ENCODE measurements at places on chromosomes 1 and 21.

- DNase-seq = no peak
These were observed 100.4 kb upstream of the BRINP3 start for GRCh38 chr1:190578017-190578416.

GRCh38 chr1:52482326-52483004 is 70.4 kb downstream of the TUT4 start:
- no peak for DNase-seq

GRCh38 chr1:178180405-178180804 is 86.5 kb downstream of the RASAL2 start:
- no peak for DNase-seq

DNA sequence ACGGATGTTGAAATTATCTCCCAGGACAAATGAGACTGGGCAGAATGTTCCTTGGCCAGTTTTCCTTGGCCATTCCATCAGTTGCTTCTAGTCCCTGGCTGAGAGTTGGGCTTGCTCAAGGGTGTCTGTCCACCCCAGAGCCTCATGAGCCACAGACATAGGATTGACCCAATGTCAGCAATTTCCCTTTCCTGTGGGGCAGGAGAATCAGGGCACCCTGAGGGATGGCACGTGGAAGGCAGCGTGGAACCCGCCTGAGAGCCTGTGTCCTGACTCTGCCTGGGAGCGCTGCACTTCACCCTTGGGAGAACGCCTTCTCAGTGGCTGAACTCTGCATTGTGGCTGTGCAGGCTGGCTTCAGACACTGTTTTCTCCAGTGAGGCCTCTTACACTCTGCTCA is 71.3 kb upstream of the B3GALNT2 start:
- no peak for DNase-seq

DNA sequence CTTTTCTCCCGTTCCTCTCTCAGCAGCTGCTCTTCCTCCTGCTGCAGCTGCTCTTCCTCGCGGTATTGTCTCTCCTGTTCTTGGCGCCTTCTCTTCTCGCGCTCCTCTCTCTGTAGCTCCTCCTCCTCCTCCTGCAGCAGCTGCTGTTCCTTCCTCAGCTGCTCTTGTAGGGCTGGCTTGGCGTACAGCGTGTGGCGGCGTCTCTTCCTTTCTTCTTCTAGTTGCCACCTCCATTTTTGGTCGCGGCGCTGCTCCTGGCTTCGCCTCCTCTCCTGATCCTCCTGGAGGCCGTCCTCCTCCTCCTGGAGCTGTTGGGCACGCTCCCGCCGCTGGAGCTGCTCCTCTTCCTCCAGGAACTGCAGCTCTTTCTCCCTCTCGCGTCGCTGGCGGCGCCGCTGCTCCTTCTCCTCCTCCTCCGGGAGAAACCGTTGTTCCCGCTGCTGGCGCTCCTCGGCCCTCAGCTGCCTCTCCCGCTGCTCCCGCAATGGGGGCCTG is 4.8 kb downstream of the TCHH start:
- DNase-seq = no peak

DNA sequence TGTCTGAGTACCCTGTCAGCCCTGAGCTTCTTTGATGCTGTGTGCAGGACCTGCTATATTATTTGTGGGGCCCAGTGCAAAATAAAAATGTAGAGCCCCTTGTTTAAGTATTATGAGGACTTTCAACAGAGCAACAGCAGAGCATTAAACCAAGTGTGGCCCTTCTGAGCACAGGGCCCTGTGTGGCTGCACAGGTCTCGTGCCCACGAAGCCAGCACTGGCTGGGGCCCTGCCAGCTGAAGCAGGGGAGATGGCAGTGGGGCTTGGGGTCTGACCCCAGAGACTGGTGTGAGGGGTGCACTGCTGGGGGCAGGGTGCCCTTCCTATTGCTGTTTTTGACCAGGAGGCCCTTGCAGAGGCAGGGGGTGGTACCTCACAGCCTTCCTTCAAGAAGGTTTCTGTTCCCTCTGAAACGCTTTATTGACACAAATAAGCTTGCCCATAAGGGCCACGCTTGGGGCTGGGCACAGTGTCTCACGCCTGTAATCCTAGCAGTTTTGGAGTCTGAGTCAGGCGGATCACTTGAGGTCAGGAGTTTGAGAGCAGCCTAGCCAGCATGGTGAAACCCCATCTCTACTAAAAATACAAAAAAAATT is 2.2 kb upstream of the SEMA4A start:
- no peak for DNase-seq

Data from stimulated activated CD4-positive, alpha-beta T cell treated with anti-CD3 and anti-CD28 coated beads, Interleukin-1b, Interleukin-23, amount 100 ng/mL, for 24 hours (primary cell).